Stimulated activated CD4-positive, alpha-beta T cell treated with anti-CD3 and anti-CD28 coated beads, Interleukin-1b, Interleukin-23, amount 100 ng/mL, for 4 hours (primary cell): ENCODE measurements at places on chromosomes 3 and 15.

- DNase-seq = no peak
Measured at GRCh38 chr3:146625186-146625775, 20.1 kb upstream of the PLSCR5 start.

- no peak for DNase-seq
Measured at GRCh38 chr3:193134856-193135255, 106.2 kb upstream of the PLAAT1 start.

GRCh38 chr15:77599899-77600298, 32.8 kb downstream of the LINGO1 start:
- no peak for DNase-seq

DNA sequence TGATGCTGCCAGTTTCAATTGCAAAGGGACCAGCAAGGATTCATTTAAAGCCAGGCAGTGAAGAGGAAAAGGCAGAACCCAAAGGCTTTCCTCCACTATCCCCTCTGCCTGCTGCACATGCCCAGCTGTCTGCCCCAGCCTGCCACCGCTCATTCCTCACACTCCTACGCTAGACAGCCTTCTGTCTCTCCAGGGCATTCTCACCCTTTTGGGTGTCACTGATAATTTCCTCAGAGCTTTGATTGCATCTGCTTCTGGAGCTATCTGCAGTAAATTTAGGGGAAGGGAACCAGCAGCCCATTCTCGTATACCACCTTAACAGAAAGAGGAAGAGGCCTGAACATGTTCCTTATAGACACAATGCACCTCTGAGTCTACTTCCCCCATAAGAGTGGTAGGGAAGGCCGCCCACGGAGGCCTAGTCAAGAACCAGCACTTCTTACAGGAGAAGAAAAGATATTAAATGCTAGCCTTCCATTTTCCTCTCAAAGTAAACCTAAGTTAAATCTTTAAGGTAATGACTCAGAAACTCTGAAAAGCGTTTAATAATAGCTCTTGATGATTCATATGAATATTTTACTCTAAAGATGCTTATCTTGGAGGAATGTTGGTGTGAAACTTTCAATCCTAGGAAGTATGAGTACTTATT, 20.9 kb downstream of the NUDT16 start:
- no peak for DNase-seq

GRCh38 chr3:102307442-102307841, 127.4 kb upstream of the ZPLD1 start:
- no peak for DNase-seq

- DNase-seq = no peak
Measured at GRCh38 chr3:149472030-149472797, 2.3 kb upstream of the TM4SF4 start.

GRCh38 chr3:98188545-98188944, 22.0 kb downstream of the OR5H15 start:
- no peak for DNase-seq

DNA sequence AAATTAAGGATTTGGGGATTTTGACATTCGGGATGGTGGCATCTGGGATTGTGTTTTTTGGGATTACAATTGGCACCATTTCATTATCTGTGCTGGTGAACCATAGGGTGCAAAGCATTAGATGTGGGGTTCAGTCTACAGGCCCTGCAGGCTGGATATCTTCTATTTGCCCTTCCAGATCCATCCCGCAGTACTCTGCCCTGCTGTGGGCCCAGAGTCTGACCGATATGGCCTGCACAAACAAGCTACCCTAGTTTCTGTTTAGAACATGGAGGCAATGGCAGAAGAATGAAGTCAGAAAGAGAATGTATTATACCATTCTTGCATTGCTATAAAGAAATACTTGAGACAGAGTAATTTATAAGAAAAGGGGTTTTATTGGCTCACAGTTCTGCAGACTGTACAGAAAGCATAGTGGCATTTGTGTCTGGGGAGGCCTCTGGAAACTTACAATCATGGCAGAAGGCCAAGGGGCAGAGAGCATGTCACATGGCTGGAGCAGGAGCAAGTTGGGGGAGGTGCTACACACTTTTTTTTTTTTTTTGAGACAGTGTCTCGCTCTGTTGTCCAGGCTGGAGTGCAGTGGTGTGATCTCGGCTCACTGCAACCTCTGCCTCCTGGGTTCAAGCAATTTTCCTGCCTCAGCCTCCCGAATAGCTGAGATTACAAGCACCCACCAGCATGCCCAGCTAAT, 93.7 kb downstream of the NCEH1 start:
- DNase-seq = no peak
